ENCODE measurements at places on chromosomes 4 and X.
A peak's percentile ranks its signal among the peaks of the same experiment; 100 is the strongest.

- DNase-seq = no peak
Measured at GRCh38 chr4:121062521-121062920, 9.8 kb downstream of the NDNF start.

- DNase-seq = no peak
Measured at GRCh38 chr4:40040908-40041307, 15.7 kb upstream of the N4BP2 start.

- no peak for DNase-seq
Measured at GRCh38 chrX:14300376-14300775, 229.0 kb upstream of the GLRA2 start.

GRCh38 chr4:24244663-24245490 is 339.5 kb downstream of the DHX15 start:
- no peak for DNase-seq

- no peak for DNase-seq
Measured at GRCh38 chr4:84167564-84167963, 331.5 kb downstream of the NKX6-1 start.

GRCh38 chr4:13856387-13856786 is 228.9 kb upstream of the BOD1L1 start:
- no peak for DNase-seq

GRCh38 chrX:67619253-67619652 is 75.4 kb downstream of the AR start:
- DNase-seq = no peak

DNA sequence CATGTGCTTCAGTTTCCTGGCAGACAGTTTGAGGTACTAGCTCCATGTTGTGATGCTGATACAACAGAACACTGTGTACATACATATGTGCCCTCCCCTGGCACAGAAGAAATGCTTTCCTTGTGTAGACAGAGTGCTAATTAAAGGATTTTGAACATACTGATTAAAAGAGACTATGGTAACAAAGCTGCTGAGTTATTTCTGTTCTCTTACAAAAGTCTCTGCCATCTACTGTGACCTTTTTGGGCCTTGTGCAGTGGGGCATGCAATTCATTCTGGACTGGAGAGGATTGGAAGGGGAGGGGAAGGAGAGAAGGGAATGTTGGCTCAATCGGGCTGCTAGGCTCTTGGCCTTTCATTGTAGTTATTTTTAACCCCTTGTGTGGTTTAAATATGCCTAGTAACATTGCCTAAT is 6.0 kb downstream of the PDLIM5 start:
- no peak for DNase-seq

DNA sequence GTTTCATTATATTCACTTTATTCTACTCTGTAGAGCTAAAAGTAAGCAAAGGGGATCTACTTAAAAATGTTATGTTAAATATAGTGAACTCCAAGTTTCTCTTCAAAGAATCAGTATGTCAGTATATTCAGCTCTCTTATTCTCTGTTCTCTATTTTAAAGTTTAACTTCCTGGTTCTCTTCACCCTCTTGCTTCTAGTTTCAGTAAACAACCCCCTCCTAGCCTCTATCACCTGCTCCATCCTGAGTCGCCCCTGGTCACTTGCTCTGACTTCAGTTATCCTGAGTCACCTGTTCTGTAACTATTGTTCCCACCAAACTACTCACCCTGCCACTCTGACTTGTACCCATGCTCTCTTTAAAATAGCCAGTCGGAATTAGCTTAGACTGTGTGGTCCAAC is 180.9 kb upstream of the AADAT start:
- no peak for DNase-seq

DNA sequence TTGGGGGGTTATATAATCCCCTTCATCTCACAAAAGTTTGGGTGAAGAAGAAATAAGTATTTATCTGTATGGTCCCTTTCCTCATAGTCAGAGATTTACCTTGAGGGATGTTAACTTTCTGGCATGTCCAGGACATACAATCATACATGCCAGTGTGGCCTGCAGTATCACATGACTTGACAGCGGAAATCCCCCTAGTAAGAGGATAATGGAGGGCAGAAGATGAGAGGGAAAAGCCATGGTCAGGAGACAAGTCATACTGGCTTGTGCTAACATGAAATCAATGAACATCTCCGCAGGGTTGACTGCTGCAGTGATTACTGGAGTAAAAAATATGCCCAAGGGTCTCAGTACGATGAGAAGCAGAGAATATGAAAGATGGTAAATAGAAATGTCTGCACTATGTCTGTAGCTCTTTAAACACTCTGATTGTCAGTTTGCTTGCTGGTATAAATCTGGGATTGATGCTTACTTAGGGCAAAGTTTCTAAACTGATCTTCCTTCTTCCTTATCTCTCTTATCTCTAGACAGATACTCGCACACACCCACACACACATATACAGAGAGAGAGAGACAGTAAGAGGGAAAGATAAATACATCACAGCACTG is 1385.6 kb upstream of the ADGRL3 start:
- no peak for DNase-seq

- DNase-seq = no peak
Measured at GRCh38 chr4:25915353-25915705, 1.3 kb downstream of the SMIM20 start.

GRCh38 chr4:648579-649292 is 23.4 kb downstream of the PDE6B start:
- DNase-seq = no peak

DNA sequence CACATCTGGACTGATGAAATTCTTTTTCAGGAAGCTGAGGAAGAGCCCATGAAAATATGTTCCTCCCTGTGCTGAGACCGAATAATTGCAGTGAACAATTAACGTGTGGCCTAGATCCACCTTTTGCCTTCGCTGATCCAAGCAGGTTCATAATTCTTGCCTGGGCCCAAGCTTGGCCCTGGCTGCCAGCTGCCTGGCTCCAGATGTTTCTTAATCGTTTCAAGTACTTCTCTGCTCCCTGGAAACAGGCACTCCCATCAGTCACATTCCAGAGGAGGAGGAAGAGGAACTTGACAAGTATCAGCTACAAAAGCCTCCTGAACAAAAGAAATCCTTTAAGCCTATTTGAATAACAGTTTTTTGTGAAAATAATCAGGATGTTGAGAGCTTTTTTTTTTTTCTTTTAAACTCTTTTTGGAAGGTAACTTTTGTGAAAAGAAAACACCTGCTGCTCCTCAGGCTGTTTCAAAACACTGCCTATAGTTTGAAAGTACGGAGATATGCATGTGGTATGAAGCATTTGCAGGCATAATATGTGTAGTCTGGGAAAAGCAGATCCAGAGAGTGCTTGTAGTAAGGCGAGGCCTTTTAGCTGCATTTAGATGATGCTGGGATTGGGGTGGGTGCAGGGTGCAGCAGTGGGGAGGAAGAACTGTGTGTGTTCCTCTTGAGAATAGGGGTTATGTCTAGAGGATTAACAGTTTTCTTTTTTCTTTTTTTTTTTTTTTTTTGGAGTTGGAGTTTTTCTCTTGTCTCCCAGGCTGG is 154.4 kb downstream of the PTTG2 start:
- no peak for DNase-seq

DNA sequence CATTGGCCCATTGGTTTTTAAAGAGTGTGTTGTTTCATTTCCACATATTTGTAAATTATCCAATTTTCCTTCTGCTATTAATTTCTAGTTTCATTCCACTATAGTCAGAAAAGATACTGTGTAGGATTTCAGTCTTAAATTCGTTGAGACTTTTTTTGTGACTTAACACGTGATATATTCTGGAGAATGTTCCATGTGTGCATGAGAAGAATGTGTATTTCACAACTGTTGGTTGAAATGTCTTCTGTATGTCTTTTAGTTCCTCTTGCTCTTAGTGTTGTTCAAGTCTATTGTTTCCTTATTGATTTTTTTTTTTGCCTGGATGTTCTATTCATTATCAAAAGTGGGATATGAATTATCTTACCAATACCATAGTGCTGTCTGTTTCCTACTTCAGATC is 606.9 kb downstream of the RPA4 start:
- no peak for DNase-seq

- peak; percentile 22 for DNase-seq
Measured at GRCh38 chr4:147160908-147161513, 215.3 kb upstream of the TTC29 start.

- no peak for DNase-seq
Measured at GRCh38 chr4:174996079-174996478, 77.9 kb downstream of the ADAM29 start.

GRCh38 chr4:9924750-9925149 is 96.5 kb downstream of the SLC2A9 start:
- DNase-seq = no peak

GRCh38 chr4:26815199-26815598 is 45.4 kb upstream of the STIM2 start:
- DNase-seq = no peak

- no peak for DNase-seq
Measured at GRCh38 chr4:101299899-101300540, 47.3 kb downstream of the PPP3CA start.

GRCh38 chrX:56726605-56727004 is 2.4 kb upstream of the NBDY start:
- peak; percentile 4 for DNase-seq

DNA sequence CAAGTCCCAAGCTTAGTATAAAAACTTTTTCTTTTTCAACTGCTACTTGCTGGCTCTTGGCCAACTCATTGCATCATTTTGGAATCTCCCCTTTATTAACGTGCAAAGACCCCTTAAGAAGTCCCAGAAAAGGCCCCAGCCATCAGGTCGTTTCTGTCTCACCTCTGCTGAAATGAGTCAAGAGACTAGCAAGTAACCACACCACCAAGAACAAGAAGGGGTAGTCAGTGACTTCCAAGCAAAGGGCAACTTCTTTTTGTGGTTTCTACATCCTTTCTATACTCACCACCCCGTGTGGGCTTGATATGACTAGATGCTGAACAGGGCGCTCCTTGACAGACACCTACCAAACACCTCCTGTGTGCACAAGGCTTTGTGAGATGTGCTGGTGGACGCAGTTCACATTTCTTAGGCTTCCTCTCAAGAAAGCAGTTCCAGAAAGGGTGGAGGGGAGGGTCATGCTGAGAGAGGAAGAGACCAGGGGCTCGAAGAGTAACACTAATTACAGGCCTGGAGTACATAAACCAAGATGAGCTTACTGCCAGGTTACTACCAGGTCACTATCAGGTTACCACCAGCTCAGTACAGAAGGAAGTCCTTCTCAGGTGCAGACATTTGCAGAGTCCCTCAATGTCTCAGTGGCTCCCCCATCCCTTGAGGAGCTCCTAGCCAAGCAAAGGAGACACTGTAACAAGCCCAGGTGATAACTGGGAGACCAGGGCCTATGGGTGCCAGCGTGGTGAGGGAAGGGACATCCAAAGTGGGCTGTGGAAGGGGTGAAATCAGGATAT is 19.3 kb downstream of the JAKMIP1 start:
- no peak for DNase-seq

- no peak for DNase-seq
Measured at GRCh38 chr4:151646322-151646721, 114.5 kb downstream of the GATB start.

DNA sequence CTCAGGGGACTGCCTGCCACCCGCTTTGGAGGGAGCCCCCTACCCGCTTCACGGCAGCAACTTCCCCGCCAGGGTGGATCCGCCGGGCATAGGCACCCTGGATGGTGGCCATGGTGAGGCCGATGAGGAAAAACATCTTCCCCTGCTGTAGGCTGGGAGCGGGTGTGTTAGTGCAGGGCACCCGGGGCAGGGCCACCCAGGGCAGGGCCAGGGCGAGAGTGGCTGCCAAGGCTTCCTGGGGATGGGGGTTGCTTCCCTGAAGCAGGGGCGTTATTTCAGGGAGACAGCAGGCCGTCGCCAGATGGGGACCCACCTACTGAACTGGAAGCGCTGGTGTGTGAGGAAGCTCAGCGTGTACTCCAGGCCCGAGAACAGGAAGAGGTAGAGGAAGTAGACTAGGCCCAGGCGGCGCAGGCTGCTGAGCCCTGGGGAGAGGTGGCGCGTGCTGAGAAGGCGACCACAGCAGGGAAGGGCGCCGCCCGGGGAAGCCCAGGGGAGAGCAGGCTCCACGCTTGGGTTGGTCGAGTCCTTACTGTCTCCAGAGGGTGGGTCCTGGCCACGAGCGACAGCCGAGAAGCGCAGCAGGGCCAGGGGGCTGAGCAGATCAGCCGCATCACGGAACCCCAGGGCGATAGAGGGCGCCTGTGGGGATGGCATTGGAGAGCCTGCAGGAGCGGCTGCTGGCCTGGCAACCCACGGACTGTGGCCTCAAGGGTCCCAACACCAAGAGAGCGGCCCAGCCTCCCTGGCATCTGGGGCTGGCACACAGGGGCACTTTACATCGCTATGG is 31.5 kb downstream of the NOP14 start:
- no peak for DNase-seq

DNA sequence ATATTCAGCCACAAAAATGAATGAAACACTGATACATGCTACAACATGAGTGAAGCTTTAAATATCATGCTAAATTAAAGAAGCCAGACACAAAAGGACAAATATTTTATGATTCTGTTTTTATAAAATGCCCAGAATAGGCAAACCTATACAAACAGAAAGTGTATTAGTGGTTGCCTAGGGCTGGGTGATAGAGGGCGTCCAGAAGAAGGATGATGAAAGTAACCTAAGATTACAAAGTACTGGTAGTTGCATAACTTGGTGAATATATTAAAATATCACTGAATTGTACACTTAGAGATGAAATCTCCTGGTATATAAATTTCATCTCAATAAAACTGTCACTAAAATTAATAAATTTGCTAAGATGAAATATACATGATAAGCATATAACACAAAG is 67.5 kb downstream of the FBXW7 start:
- no peak for DNase-seq

GRCh38 chrX:31126205-31126604 is 54.4 kb upstream of the FTHL17 start:
- no peak for DNase-seq

- no peak for DNase-seq
Measured at GRCh38 chrX:120664081-120664480, 34.2 kb upstream of the C1GALT1C1 start.

All from HuH-7.5 (cell line).